ENCODE measurements at places on chromosomes 16 and 17.
A peak's percentile ranks its signal among the peaks of the same experiment; 100 is the strongest.

GRCh38 chr16:22188595-22189442 is 17.3 kb upstream of the EEF2K start:
- DNase-seq = peak; percentile 43

- no peak for DNase-seq
These were observed 224.3 kb downstream of the MSI2 start for GRCh38 chr17:57480438-57481196.

GRCh38 chr17:48961516-48962233 is 6.7 kb downstream of the GIP start:
- no peak for DNase-seq

DNA sequence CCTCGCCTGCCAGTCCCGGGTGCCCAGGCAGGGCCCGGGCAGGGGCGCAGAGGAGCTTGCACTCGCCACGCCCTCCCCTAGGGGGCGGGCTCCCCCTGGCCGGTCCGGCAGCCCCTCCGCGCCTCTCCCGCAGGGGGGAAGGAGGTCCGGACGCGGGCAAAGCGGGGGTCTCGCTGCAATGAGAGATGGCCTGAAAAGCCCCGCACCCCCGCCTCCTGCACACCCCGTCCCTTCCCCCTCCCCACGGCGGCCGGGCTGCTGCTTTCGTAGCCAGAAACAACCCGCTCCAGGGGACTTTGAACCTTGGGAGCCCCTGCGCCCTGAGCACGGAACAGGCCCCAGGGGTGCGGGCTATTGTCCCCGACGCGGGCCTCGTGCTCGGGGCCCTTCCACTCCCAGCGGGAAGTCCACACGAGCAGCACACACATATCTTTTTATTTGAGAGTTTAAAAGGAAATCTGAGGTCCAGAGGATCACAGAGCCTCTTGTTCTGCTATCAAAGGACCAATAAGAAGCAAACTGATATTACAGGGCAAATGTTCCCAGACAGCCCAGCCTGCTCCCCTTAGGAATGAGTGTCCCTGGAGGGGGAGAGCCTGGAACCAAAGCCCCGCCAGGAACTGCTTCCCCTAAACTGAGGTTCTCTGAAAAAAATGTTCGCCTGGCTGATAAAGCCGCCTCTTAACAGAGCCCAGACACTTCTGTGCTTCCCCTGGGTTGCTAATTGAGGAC is 5.8 kb upstream of the CBX4 start:
- peak; percentile 57 for DNase-seq

GRCh38 chr16:81821436-81822128 is 42.5 kb downstream of the PLCG2 start:
- no peak for DNase-seq

GRCh38 chr17:32914181-32914580 is 13.8 kb upstream of the TMEM98 start:
- peak; percentile 20 for DNase-seq

- peak; percentile 51 for DNase-seq
These were observed 13.7 kb downstream of the PITPNC1 start for GRCh38 chr17:67390646-67391361.

DNA sequence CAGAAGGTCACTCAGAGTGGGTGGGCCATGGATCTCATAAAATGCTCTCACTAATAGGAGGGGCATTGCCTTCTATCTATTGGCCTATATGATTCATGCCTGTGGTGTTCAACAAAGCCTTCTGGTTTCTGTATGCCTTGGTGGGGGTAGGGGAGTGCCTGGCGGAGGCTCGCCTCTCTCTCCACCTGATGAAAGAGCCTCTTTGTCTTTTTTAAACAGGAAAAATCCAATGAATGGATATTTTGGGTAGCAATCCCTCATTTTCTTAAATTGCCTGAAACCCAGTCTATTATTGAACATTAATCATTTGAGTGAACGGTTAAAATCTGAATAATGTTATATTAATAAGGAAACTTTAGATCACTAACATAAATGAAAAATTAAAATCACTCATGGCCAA is 90.6 kb downstream of the TOX3 start:
- DNase-seq = no peak

- no peak for DNase-seq
These were observed 46.6 kb downstream of the HOXB1 start for GRCh38 chr17:48484256-48484655.

GRCh38 chr16:85422196-85422631 is 190.9 kb upstream of the GSE1 start:
- DNase-seq = no peak

Measured in stimulated activated CD4-positive, alpha-beta T cell treated with anti-CD3 and anti-CD28 coated beads, Interleukin-2, amount 100 ng/mL, for 48 hours (primary cell).